Stimulated activated CD4-positive, alpha-beta T cell treated with anti-CD3 and anti-CD28 coated beads, Interleukin-12 subunit alpha, Interleukin-12 subunit beta, amount 100 ng/mL, for 24 hours (primary cell): ENCODE measurements at places on chromosomes 11 and 22.

DNA sequence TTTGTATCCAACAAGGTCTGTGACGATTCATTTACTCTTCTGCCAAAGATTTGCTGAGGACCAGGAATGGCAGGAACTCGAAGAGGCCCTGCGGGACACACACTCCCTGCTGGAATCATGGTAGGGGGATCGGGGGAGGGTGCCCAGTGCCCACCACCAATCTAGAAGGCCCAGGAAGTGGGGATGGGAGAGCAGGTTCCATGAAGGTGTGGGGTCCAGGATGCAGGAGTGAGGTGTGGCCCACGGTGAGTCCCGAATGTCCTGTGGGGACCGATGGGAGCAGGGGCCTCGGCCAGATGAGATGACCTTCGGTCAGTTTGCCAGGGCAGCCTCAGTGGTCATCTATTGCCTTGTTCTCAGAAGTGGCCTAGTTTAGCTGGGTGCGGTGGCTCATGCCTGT is 492.7 kb downstream of the BRD1 start:
- DNase-seq = no peak

DNA sequence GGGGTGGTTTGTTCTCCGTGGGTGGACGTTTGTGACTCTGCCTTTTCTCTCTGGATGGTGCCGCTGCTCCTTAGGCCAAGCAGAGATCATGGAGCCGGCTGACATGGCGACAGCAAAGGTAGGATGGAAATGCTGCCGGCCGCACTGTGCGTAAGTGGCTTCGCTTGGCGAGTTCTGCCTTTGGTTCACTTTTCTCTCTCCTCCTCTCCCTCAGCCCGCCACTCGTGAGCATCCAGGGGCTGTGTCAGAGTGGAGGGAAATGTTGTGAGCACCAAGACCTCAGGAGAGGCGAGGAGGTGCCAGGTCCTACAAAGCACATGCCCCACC is 80.5 kb downstream of the GRAMD1B start:
- DNase-seq = no peak

DNA sequence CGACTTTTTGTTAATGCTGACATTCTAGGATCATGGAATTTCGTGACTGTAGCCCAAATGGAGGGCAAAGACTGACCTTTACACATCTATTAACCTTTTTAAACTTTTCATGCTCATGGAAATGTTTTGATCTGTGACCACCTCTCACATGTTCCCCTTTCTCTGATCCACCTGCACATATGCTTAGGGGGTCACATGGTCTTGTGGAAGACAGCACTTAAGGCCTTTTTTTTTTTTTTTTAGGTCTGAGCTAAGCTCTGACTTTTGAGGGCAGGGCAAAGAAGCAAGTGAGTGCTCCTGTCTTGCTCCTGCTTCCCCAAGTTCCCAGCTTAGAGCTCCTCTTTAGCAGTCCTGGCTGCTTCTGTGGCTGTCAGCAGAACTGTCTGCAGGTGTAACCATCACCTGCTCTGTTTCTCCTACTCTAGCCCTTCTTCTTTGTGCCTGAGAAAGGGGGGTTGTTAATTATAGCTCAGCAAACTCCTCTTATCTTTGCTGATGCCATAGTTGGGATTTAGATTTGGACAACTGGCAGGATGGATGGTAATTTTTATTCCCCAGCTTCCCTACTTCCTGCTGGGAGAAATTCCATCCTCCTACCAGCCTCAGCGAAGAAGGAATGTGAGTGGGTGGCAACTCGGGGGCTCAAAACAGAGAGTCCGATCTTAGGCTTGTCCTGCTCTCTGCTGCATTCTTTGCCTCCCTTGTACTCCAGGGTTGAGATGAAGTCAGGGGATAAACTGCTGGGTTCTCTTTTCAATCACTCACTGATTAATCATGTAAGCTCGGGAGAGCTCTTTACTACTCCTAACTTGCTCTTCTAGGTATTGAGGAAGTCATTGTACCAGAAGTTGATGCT is 64.4 kb downstream of the GRAMD1B start:
- DNase-seq = no peak

- DNase-seq = no peak
Measured at GRCh38 chr11:70368961-70369360, 29.4 kb upstream of the CTTN start.

GRCh38 chr11:1861435-1862411 is 8.8 kb downstream of the LSP1 start:
- no peak for DNase-seq

DNA sequence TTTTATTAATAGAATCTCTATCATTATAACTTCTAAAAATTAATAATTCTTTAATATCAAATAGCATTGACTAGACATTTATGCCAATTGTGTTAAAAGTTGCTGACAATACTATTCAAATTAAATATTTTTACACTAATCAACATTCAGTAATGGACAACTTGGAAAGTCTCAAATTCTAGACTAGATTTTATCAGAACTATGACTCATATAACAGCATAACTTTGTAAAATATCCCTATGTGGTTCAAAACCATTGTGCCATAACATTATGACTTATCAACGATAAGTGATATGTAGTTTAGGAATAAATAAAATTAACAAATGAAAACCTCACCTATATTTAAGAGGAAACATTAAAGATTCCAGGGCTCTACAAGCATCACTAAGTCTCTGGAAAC is 291.8 kb downstream of the SBF2 start:
- no peak for DNase-seq

- DNase-seq = no peak
Measured at GRCh38 chr22:46336119-46337078, 885 bp downstream of the TRMU start.

- DNase-seq = no peak
Measured at GRCh38 chr11:81000334-81000733, 1559.5 kb upstream of the TENM4 start.

DNA sequence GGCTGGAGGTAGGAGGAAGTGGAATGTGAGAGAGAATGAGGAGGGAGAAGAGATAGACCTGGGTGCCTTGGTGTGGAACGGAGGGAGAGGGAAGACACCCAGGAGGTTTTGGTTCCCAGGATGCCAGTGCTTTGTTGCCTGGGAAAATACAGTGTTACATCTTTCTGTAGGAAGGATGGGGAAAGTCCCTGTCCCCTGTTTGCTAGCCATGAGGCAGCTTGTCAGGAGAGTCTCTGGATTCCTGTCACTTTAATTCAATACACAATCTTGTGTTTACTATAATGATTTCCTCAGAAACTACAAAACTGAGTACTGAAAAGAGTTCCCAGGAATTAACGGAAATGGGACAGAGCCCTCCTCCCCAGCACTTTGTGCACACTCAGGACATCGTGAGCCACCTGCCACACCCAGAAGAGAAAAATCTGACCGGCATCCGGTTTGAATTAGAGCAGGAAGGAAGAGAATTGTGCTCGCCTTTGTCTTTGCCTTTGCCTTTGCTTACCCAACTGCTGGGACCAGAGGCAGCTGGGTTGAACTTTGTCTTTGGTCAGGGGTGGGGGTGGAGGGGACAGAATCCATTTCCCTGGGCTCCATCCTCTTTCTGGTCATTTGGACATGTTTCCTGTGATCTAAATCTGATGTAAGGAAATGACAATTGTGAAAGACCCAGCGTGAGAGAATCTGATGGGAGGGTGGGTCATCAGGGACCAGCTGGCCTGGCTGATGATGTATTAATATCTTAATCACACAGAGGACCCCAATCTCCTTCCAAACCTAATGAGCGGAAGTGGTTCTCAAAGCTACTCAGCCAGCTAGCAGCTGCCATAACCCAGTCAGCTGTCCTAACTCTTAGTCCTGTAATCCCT is 1.3 kb upstream of the LIMK2 start:
- no peak for DNase-seq

DNA sequence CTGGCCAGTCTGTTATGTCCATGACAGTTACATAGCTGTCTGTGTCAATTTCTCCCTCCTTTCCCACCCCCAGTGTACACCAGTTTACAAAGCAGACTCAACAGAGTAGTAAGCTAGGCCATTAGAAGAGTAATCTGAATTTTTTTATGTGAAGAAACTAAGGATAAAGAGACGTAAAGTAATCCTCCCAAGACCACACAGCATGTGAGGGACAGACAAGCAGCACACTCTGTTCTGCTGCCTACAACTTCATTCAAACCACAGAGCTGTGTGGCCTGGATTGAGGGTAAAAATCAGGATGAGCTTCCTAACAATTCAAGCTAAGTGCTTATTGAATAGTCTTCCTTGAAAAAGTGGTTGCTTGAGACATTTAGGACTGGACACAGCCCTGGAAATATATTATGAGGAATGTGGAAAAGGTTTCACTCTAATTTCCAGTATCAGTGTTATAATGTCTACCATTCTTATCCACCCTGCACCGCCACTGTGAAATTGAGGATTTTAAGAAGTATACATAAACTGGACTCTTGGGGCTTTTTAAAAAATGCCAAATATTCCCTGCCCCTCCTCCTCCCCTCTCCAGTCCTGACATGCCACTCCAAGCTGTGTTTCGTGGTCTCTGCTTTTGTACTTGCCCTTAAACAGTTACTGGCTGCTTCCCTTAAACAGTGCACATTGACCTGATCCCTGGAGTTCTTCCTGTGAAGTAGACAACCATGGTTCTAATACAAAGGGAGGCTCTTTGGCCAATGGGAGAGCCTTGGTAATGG is 40.9 kb downstream of the EXT2 start:
- no peak for DNase-seq

- no peak for DNase-seq
Measured at GRCh38 chr11:78200553-78200952, 11.8 kb downstream of the USP35 start.

- DNase-seq = peak; percentile 89
Measured at GRCh38 chr11:2305140-2305778, 3.4 kb downstream of the TSPAN32 start.

DNA sequence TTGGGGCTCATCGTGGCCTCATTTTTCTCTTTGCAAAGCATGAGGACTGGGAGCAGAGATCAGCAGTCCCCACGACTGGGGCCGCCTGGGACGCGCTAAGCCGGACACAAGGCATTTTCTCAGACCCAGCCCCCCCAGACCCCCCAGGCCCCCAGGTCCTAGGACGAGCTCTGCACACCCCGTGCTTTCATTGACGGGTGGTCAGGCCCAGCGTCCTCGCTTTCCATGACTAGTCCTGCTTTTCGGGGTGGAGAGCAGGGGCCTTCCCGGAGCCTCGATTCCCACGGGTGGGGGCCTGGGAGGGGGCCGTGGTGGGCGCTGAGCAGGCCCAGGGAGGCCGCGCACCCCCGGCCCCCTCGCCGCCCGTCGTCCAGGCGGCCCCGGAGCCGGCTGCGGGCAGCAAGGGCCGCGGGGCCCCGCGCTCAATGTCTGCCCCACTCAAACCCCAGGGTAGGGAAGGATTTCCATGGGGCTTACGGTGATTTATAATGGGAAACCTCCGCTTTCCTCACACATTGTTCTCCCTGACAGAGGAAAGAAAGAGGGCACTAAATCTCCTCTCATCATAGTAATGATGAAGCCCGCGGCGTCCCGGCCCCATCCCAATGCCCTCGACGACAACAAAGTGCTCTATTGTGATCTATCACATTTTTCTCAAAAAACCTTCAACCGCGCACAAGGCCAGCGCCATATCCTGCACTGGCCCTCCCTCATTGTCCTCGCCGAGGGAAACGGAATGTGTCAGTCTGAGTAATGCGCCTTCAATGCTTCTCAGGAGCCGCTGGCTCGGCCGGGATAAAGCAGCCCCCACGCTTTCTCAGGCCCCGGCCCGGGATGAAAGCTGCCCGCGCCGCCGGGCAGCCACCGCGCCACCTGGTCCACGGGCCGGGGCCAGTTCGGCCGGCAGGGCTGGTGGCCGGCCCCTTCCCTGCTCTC is 10.4 kb upstream of the LINC01488 start:
- no peak for DNase-seq

GRCh38 chr22:45212306-45212709 is 28.4 kb downstream of the KIAA0930 start:
- DNase-seq = no peak

DNA sequence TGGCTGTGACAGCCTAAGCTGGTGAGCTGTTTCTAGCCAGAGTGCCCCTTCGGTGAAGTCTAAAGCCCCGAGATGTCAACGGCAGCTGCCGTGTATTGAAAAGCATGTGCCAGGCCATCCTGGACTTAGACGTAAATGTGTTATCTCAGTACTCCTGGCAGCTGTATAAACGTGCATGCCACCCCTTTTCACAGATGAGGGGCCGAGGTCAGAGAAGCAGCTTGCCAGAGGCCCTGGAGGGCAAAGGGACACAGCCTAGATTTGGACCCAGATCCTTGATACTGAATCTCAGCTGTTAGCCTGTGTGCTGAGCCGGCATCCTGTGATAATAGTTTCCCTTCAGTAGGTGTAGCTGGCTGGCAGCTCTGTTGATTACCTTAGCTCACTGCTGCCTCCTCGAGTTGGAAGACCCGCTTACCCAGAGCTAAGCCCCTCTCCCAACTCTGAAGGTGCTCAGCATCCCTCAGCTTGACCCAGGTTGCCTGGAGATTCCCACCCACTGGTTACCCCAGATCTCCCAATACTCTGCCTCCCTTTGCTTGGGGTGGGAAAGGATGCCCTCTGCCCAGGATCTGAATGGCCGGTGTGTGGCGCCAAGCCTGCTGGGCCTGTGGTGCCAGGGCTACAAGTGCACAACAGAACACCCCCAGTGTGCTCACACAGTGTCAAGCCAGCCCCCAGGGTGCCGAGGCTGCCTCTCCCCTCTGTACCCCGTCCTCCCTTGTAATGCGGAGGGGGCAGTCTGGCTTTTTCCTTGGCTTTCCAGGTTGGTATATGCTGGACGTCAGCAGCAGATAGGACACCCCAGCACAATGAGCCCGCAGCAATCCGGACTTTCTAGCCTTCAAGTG is 59.8 kb upstream of the WNT7B start:
- DNase-seq = no peak

- DNase-seq = no peak
Measured at GRCh38 chr11:62889126-62889483, 8.4 kb downstream of the SLC3A2 start.

DNA sequence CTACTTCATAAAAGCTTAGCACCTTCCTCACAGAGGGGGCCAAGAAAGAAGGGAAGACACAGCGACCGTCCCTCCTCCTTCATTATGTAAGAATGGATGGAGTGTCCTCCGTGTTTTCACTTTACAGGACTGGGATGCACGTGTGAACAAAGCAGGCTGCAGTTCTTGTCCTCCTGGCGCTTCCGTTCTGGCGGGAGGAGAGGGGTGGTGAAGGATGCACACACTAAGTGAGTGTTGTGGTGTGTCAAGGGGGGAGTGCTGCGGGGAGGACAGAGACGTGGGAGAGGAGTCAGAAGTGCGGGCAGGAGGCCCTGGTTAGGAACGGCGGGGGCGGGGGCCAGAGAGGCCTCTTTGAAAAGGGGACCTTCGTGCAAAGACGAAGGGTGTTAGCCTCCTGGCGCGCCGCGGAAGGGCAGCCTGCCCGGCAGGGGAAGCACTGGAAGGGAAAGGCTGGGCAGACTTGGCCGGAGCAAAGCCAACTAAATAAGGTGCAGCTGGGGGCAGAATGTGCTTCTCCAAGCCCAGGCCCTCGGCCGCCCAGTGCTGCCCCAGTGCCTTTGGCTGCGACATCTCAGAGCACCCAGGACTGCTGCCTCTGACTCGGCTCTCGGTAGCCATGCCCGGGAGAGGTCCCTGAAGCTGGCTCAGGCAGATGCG is 27.0 kb upstream of the IGSF9B start:
- no peak for DNase-seq
